Stimulated activated CD4-positive, alpha-beta T cell treated with anti-CD3 and anti-CD28 coated beads, Interleukin-1b, Interleukin-23, amount 100 ng/mL, for 1 hour (primary cell): ENCODE measurements at places on chromosomes 3 and 15.

DNA sequence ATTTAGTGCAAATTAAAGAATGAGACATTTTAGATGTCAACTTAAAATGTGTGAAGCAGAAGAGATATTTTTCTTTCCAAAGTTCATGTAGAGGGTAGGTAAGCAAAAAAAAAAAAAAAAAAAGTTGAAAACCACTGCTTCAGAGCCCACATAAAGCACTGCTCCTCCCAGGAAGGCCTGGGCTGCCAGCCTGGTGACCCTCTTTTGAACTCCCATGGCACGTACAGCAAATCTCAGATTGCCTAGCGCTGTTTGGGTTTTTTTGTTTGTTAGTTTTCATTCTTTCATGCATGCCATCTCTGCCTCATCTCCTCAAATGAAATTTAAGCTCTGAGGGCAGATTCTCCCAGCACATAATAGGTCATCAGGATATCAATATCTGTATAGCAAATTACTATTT is 120.1 kb downstream of the SRGAP3 start:
- DNase-seq = no peak

GRCh38 chr3:44825264-44825925 is 36.3 kb upstream of the TMEM42 start:
- DNase-seq = no peak

DNA sequence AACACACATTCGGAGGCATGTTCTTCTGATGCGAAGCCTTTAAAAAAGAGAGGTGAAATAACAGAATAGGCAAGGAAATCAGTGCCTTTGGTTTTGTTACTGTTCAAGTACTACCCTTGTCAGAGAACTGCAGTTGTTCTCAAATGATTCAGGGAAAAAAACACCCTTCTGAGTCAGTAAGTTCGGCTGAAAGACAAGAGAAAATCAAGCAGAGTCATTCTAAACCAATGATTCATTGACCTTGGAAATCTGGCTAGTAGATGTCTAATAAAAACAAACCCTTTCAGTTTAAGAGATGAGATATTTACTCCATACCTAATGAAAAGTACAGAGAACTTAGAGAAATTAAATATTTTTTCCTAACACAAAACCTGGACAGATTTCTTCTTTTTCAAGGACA is 72.7 kb upstream of the ABI3BP start:
- DNase-seq = no peak

- DNase-seq = no peak
These were observed 249.1 kb downstream of the OTOL1 start for GRCh38 chr3:161745741-161746140.

GRCh38 chr3:84772841-84773240 is 185.9 kb upstream of the CADM2 start:
- no peak for DNase-seq

- no peak for DNase-seq
These were observed 8.5 kb upstream of the CDCP1 start for GRCh38 chr3:45154641-45155147.

GRCh38 chr3:89049119-89049518 is 58.3 kb upstream of the EPHA3 start:
- no peak for DNase-seq
